Activated B cell treated with CpG ODN at 0.5 μM for 24 hours (primary cell): ENCODE measurements at places on chromosomes 2 and 18.

DNA sequence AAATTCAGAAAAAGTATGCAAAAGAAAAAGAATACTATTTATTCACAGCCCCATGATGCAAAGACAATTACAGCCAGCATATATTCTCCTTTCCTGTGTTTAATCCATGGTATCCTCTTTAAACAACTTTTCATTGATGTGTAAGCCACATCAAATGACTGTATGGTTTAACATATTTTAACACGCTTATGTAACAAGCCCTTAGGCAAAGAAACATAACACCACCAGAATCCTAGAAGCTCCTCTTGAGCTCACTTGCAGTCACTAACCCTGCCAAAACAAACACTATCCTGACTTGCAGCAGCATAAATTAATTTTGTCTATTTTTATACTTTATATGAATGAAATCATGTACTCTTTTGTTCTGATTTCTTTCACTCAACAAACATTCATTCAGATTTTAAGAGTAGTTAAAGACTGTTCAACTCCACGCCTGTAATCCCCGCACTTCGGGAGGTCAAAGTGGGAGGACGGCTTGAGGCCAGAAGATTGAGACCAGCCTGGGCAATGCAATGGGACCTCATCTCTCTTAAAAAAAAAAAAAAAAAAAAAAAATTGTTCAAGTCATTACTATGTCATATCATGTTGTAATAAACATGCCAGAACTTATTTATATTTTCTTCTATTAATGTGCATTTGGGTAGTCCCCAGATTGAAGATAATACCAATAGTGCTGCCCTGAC is 226.3 kb downstream of the NBAS start:
- H3K27me3 ChIP-seq: no peaks in the 10 kb centered on the region
- DNase-seq: no peak
- no peak overlapping the region for H3K4me3 ChIP-seq
- no peaks in the 10 kb centered on the region for H3K4me1 ChIP-seq

- peaks cover 3% of the 10 kb centered on the region for H3K27me3 ChIP-seq
- no peaks in the 10 kb centered on the region for H3K36me3 ChIP-seq
- H3K4me1 ChIP-seq: no peaks in the 10 kb centered on the region
- no peak overlapping the region for H3K4me3 ChIP-seq
- no peak overlapping the region for H3K27ac ChIP-seq
These were observed 414.5 kb upstream of the KLHL29 start for GRCh38 chr2:22970284-22970975.

GRCh38 chr2:88841224-88841929 is 149.9 kb downstream of the RPIA start:
- peaks cover 99% of the 10 kb centered on the region for H3K4me1 ChIP-seq
- no peaks in the 10 kb centered on the region for H3K27me3 ChIP-seq
- peak overlapping the region; percentile 97 for H3K27ac ChIP-seq
- peaks cover 4% of the 10 kb centered on the region for H3K36me3 ChIP-seq
- DNase-seq: no peak
- peak overlapping the region; percentile 28 for H3K4me3 ChIP-seq

DNA sequence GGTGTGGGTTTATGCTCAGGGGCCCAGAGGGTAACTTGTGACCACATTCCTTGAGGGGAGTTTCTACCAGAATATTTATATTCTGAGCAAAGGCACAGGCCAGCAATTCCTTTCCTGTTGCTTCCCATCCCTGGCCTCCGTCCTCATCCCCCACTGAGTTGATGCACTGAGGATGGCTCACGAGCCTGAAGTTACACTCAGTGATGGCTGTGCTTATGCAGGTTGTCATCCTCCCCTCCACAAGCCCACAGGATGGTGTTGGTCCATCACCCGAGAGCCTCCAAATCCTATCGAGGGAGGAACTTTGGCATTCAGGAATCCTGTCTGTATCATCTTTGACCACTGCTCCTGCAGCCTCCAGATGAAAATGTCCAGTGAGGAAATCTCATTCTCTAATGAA is 28.4 kb upstream of the FHOD3 start:
- H3K36me3 ChIP-seq: no peaks in the 10 kb centered on the region
- no peaks in the 10 kb centered on the region for H3K4me1 ChIP-seq
- no peak overlapping the region for H3K4me3 ChIP-seq

GRCh38 chr2:180056367-180057118 is 49.4 kb upstream of the CWC22 start:
- no peak for DNase-seq
- no peaks in the 10 kb centered on the region for H3K4me1 ChIP-seq
- H3K4me3 ChIP-seq: no peak overlapping the region

GRCh38 chr2:169585673-169586072 is 1.5 kb downstream of the PPIG start:
- H3K4me1 ChIP-seq: peaks cover 49% of the 10 kb centered on the region
- peaks cover 35% of the 10 kb centered on the region for H3K36me3 ChIP-seq
- H3K27ac ChIP-seq: peak overlapping the region; percentile 99
- H3K4me3 ChIP-seq: peak overlapping the region; percentile 99

DNA sequence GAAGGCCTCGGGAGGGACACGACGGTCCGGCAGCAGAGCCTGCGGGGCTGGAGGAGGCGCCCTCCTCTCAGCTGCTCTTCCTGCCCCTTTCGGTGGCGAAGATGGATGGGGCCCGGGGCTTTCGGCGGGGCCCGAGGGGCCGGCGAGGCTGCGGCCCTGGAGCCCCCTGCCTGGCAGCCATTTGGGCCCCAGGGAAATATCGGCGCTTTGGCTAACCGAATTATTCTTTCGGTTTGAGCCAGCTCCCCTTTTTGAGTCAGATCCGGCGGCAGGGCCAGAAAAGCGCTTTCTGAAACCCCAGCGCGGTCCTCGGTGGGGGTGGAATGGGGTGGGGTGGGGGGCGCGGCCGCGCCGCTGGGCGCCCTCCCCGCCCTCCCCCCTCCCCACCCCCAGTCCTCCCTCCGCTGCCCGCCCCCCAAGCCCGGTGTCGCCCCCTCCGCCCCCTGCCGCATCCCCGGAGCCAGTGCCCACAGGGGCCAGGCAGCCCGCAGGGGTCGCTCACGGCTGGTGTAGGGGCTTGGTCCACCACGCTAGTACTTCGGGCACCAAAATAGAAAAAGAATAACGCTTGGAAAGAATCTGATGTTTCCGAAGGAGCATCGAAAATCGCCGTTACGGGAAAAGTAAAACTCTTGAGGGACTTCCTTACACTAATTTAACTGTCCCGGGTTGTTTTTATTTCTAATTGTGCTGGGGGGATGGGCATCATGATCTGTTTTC is 9.1 kb upstream of the ARID5A start:
- no peaks in the 10 kb centered on the region for H3K36me3 ChIP-seq
- DNase-seq: peak; percentile 57
- peaks cover 56% of the 10 kb centered on the region for H3K4me1 ChIP-seq
- H3K27me3 ChIP-seq: peaks cover 3% of the 10 kb centered on the region

DNA sequence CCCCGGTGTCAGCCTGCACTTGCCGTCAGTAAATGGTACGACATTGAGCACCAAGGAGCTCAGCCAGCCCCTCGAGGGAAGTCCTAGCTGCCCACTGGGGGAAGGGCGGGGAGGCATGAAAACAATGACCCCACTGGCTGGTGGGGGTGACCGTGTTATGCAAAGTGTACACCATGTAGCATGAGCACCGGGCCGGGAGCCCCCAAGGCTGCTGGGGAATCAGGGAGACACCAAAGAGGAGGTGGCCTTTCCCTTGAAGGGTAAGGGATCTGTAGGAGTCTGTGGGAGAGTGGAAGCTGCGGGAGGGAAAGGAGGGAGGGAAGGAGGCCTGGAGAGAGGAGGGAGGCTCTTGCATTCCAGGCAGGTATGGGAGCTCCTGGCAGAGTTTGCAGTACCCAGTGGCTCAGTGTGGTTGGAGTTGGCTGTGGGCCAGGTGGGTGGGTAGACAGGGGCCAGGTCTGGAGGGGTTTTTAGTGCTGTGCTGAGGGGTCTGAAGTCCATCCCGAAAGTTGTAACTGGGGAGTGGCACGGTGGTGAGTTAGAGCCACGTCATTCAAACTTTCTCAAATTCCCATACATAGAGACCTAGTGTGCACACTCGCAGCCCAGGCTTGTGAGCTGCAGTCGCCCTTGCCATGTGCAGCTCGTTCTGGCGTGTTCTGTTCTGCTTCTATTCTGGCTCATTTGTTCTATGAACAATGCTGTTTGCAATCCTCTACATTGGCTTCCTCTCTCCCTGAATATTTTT is 22.4 kb downstream of the RRM2 start:
- no peak overlapping the region for H3K4me3 ChIP-seq
- no peaks in the 10 kb centered on the region for H3K36me3 ChIP-seq
- H3K27ac ChIP-seq: no peak overlapping the region

- no peak overlapping the region for H3K4me3 ChIP-seq
- H3K27ac ChIP-seq: no peak overlapping the region
- H3K4me1 ChIP-seq: peaks cover 8% of the 10 kb centered on the region
- DNase-seq: no peak
These were observed 127.3 kb downstream of the TMEM163 start for GRCh38 chr2:134591526-134591925.

DNA sequence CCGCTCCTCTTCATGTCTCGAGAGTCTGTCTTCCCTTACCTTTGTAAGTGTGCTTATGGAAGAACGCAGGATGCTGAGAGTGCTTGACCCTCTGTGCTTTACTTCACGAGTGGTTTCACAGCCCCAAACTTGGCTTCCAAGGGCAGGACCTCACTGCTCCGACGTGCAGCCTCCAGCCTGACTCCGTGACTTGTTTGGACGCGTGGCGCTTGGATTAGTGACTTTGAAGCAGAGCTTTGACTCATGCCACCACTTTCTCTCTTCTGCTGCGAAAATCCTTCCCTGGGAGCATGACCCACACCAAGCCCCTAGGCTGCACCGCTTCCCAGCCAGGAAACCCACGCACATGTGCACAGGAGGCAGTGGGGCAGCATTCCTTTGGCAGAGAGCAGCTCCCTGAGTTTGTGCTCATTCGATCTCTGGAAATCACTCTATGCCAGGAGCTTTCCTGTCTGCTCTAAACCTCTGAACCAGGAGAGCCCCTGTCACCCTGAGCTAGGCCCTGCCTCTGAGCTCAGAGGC is 207.8 kb upstream of the HS6ST1 start:
- peaks cover 23% of the 10 kb centered on the region for H3K27me3 ChIP-seq
- H3K27ac ChIP-seq: no peak overlapping the region
- H3K36me3 ChIP-seq: no peaks in the 10 kb centered on the region
- no peak overlapping the region for H3K4me3 ChIP-seq

DNA sequence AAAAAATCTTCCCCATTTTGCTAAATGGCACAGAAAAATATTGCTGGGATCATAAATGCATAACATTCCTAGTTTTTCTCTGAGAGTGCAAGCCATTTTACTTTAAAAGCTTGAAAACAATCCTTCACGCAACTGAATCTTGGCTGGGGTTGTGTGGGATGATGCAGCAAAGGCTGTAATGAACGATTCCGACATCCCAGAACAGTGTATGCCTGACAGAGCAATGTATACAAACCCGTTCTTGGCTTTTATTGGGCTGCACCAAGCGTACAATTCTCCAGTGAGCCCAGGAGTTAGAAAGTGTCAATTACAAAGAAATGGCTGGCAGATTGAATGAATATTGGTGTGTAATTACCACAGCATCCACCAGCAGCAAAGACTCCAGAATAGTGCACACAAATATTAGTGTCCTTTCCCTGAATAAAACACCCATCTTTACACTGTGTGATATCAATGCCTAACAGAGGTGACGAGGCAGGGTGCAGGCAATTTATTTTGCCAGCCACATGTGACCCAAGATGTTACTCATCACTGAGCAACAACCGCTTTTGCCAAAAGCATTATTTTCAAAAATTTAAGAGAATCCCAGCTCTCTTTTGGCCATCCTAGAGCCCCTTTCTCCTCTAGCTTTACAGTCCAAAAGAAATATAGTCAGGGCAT is 578.6 kb upstream of the CHAC2 start:
- H3K27me3 ChIP-seq: no peaks in the 10 kb centered on the region
- no peaks in the 10 kb centered on the region for H3K36me3 ChIP-seq
- no peaks in the 10 kb centered on the region for H3K4me1 ChIP-seq
- no peak overlapping the region for H3K4me3 ChIP-seq
- DNase-seq: no peak

DNA sequence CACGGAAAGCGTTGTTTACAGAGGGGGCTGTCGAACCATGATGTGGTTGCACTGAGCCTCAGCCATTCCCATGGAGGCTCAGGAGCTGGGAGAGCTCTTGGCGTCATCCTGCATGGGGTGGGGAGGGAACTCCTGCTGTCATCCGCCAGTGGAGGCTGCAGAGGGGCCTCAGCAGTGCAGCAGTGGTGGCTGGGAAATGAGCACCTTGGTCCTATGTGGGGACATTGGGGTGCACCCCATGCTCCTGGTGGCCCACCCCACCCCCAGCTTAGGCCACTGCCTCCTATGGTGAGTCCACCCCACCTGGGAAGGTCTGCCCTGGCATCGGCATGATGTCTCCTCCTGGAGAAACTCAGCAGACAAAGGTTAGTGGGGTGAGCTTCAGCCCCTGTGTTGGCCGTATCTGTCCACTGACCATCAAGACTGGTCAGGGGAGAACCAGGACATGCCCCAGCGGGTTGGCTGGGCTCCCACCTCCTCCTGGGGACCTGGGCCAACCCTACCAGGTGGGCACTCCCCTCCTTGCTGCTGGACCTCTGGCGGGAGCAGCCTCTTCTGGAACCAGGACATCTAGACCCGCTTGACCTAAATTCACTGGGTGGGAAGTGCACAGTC is 67.8 kb upstream of the HDAC4 start:
- H3K4me3 ChIP-seq: no peak overlapping the region
- peaks cover 5% of the 10 kb centered on the region for H3K27me3 ChIP-seq

DNA sequence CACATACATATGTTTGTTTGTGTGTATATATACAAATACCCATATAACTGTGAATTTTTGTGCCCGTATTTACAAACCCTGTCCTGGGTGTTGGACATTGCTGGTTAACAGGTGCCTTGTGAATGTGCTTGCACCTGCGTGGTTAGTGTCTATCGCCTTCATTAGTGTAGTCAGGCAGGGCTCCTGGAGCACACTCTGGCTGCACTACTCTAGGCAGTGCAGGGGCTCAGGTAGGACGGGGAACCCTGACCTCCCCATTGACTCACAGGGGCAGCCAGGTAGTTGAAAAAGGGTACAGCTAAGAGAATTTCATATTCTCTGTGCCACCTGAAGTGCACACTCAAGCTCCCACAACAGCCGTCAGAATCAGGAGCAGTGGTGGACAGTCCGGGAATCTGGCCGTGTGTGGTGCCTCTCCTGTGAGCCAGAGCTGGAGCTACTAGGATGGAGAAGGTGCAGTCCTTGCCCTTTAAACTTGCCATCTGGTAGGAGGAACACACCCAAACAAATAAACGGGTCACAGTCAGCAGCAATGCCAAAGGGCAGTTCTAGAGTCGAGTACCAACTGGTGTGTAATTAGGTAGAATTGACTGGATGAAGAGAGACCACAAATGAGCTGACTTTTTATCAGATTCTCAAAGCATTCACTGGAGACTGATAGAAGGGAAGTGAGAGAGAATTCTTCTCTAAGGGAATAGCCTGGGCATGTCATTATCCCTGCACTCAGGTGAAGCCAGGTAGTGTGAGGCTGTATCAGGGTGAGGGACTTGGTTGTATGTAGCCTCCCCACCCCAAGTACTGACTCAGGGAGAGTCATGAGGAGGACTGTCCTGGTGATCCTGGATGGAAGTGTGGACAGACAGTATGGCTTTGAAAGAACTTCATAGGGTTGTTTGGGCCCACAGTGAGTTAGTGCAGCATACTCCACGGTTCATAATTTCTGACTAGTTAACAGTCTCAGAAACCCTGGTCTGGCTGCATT is 44.1 kb downstream of the FARP2 start:
- no peak overlapping the region for H3K27ac ChIP-seq
- H3K27me3 ChIP-seq: no peaks in the 10 kb centered on the region
- H3K36me3 ChIP-seq: peaks cover 39% of the 10 kb centered on the region
- no peak for DNase-seq
- peaks cover 2% of the 10 kb centered on the region for H3K4me1 ChIP-seq

- H3K36me3 ChIP-seq: no peaks in the 10 kb centered on the region
- H3K27ac ChIP-seq: no peak overlapping the region
- no peaks in the 10 kb centered on the region for H3K4me1 ChIP-seq
- no peak overlapping the region for H3K4me3 ChIP-seq
- no peak for DNase-seq
These were observed 13.8 kb downstream of the COL6A3 start for GRCh38 chr2:237400199-237400598.
